Stimulated activated CD8-positive, alpha-beta memory T cell treated with anti-CD3 and anti-CD28 coated beads, Interleukin-15, amount 100 ng/mL, for 48 hours (primary cell): ENCODE measurements at places on chromosomes 5 and 9.

DNA sequence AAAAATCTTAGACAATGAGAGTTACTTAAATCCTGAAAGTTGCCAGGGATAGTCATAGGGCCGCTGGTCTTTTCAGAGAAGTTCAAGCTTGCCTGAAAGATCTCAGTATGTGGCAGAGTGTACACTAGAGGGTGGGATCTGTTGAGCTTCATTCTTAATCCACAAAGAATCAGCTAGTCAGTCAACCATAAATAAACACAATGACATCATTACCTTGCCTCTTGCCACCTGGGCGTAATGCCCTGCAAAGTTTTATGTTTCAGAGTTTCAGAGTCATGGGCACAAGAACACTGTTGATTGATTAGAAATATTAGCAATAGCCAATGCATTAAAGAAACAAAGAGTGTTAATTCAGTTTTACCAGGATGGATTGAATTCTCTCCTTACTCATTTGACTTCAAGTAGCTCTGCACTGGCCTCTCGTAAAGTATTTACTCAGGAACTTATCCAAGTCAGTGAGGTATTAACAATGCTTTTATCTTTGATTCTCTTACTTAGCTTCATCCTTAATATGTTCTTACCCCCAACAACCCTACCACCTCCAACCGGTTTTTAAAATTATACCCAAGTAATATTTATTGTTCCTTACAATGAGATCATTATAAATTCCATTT lies 14.3 kb upstream of the ANXA1 start:
- DNase-seq = no peak

GRCh38 chr9:136122425-136123383 lies 4.0 kb upstream of the TMEM250 start:
- DNase-seq = peak; percentile 56

GRCh38 chr5:121667292-121667691 lies 184.4 kb upstream of the FTMT start:
- DNase-seq = no peak

DNA sequence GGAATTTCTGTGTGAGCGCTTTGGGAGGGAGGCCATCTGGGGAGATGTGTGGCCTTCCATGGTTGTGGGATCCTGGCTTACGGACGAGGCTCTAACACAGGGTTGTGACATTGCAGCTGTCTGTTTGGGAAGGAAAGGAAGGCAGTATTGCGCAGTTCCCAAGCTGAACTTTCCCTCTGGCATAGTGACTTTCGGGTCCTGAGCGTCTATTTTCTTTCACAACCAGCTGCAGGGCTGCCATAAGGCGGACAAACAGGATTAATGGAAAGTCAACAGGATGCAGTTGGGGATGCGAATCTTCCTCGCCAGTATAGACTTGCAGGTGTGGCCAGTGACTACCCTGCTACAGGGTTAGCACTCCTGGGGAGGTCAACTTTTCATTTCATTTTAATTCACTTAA lies 25.9 kb downstream of the CCT5 start:
- DNase-seq = no peak

DNA sequence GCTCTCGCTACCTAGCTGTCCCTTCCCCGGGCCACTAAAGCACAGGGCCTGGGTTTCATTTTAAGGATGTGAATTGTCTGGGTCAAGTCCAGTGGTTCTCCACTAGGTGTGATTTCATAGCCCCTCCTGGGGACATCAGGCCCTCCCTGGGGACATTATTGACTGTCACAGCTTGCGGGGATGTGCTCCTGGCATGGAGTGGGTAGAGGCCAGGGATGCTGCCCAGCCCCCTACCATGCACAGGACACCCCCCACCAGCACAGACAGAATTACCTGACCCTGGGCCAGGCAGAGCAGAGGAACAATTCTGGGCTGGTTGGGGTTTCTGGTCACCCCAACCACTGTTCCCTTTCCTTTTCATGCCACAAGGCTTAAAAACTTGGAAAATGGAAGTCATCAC lies 4.1 kb downstream of the FAM78A start:
- DNase-seq = no peak

DNA sequence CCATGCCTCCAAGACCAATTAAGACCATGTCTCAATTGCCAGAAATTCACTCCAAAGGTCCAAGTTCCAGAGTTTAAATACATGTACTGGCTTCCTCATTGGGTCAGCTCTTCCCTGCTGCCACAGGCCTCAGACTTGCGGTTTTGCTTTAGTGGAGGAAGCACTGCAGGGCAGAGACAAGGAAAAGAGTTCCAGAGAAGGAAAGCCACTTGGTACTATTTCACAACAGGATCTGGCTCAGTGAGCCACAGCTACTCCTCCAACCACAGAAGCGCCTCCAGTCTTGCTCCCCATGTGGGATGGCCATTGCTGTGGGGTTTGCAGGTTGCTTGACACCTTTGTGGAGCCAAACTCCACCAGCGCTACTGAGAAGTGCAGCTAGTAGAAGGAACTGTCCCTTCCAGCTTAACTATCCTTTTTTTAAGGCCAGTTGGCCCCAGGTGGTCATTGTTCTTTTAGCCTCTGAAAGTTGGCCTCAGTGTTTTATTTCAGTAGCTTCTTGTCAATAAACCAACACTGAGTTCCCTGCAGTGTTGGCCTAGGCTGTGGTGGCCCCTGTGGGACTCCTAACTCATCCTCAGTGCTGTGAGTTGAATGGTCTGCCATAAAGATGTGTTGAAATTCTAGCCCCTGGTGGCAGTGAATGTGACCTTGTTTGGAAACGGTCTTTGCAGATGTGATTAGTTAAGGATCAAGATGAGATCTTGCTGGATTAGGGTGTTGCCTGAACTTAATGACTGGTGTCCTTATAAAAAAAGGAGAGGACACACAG lies 93.7 kb upstream of the DAP start:
- DNase-seq = no peak

DNA sequence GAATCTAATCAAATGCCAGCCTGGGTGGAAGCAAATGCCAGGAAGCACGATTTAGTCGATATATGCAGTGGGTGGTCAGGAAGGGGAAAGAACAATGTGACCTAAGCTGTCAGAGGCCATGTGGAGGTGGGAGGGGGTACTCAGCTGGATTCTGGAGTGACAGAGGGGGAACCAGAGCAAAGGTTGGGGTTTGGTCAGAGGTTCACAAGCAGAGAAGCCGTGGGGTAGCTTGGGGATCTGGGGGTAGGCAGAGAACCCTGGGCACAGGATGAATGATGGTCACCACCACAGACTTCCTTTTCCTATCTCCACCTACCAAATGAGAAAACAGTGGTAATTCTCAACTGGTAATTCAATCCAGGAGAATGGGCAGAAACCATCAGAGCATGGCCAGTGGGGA lies 24.1 kb upstream of the ARAP3 start:
- DNase-seq = no peak

- DNase-seq = no peak
Observed at GRCh38 chr5:37668524-37669047, 171.3 kb downstream of the GDNF start.

GRCh38 chr5:17218353-17219005 lies 1.0 kb downstream of the BASP1 start:
- no peak for DNase-seq

- DNase-seq = no peak
Observed at GRCh38 chr5:7467179-7467578, 71.2 kb downstream of the ADCY2 start.

GRCh38 chr5:80238778-80239679 lies 16.8 kb downstream of the SERINC5 start:
- DNase-seq = no peak

- DNase-seq = no peak
Observed at GRCh38 chr5:78793907-78794662, 145.5 kb upstream of the LHFPL2 start.

DNA sequence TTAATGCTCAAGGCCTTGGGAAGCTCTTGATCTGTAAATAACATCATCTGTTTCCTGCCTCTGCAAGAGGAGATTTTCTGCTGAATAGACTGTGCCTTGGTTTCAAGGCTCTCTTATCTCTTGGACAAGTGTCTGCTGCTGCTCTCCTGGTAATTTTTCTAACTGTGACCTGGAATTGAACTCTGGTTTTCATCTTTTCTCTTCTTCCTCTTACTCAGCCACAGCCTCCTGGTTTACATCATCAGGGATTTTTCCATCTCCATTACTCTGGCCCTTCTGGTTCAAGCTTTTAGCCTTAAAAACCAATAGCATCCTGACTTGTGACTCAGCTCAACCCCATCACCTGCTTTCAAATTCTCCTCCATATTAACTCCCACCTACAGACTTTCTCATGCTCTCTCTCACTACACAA lies 49.6 kb upstream of the ITGA1 start:
- no peak for DNase-seq

DNA sequence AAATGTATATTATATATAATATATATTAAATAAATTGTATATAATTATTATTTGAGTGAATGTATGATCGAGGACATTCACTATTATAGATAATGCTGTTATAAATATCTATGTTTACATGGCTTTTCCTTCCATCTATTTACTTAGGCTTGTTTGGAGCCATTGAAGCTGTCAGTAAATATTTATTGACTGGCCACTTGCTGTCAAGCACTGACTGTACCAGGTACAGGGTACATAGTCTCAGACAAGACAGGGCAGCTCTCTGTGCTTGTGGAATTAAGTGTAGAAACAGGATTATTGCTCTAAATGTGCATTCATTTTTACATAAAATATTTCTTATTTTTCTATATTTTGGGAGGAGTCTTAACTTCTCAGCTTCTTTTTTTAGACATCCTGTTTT lies 16.4 kb downstream of the FAXDC2 start:
- no peak for DNase-seq

DNA sequence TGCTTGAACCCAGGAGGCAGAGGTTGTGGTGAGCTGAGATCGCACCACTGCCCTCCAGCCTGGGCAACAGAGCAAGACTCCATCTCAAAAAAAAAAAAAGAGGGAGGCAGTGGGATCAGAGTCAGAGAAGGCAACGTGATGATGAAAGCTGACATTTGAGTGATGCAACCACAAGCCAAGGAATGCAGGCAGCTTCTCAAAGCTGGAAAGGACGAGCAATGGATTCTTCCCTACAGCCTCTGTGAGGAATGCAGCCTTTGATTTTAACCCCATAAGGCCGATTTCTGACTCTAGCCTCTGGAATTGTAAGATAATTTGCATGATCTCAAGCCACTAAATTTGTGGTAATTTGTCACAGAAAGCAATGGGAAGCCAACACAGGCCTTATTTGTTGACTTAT lies 9.8 kb downstream of the TGFBI start:
- DNase-seq = no peak

GRCh38 chr9:16236882-16237281 lies 633.6 kb downstream of the BNC2 start:
- no peak for DNase-seq

DNA sequence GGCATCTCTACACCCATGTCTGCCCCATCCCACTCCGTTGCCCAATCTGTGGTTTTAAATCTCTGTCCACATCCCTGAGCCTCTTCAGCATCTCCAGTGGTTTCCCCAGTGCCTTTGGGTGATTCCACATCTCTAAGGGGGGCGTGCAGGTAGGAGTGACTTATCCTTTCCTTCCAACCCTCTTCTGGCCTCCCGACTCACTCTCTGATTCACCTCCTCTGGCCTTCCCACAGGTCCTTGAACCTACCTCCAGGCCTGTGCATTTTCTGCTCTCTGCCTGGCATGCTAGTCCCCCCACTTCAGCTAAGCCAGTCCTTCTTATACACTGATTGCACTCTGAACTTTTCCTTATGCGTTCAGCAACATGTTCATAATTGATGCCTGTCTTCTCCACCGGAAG lies 99.0 kb downstream of the RALGPS1 start:
- no peak for DNase-seq
